CD4-positive, alpha-beta T cell treated with Interleukin-6 for 4 hours (primary cell): ENCODE measurements at places on chromosomes 7 and 10.

DNA sequence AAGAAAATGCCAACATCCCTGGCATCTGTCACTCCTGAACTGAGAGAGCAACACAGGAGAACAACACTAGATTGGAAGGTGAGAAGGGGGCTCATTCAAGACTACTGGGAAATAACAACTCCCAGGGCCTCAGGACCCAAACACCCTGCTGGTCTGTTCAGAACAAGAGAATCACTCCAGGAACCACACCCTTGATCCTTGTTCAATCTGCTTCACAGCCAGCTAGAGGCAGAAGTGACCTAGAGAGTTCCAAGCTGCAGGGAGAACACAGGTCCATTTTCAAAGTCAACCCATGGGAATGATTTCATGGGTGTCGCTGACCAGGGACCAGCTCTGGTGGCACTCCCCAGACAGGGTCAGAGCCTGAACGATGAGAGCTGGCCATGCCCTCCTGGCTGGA, 42.3 kb downstream of the LRRC20 start:
- no peak for DNase-seq

DNA sequence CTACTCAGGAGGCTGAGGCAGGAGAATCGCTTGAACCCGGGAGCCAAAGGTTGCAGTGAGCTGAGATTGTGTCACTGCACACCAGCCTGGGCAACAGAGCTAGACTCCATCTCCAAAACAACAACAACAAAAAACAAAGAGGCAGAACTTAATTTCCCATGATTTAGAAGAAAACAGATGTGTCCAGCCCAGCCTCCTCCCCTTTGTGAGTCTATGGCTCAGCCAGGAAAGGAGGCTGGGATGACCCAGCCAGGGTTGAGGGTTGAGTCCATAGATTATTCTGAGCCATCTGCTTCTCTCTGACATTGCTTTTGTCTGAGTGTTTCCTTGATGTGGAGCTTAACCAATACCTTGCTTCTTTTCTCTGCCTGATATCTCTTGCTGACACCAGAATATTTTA, 994.1 kb downstream of the TYW1 start:
- no peak for DNase-seq

DNA sequence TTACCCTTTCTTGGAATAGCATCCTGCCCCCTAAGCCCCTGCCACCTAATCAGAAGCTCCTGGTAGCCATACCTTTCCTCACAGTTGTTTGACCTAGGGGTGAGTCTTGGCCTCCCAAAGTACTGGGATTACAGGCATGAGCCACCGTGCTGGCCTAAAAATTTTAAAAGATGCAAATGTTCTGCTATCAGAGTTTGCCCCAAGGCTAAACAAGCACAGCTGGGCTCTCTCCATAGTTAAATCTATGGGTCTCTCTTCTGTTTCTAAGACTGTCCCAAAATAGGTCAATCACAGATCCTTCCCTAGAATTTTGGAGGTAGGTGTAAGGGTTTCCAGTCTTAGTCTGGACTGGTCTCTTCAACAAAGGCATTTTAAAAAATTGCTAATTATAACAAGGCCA, 12.9 kb upstream of the UBN2 start:
- no peak for DNase-seq

GRCh38 chr10:37860494-37861190, 3.2 kb upstream of the ZNF248 start:
- DNase-seq: no peak

- peak; percentile 25 for DNase-seq
Observed at GRCh38 chr10:112307358-112308124, 24.3 kb downstream of the TECTB start.

DNA sequence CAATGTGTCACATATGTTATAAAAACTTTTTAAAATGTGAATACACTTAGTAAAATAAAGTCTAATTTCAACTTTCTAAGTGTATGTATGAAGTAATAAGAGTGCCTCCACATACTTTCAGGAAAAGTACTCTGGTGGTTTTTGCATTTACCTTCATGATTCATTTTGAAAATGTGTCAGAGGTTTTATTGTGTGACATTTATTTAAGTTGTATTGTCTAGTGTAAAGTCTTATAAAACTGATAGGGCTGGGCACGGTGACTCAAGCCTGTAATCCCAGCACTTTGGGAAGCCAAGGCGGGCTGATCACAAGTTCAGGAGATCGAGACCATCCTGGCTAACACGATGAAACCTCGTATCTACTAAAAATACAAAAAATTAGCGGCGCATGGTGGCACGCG, 226.5 kb downstream of the ITGB1 start:
- no peak for DNase-seq

GRCh38 chr7:100965723-100966541, 3.4 kb upstream of the MUC12 start:
- DNase-seq: peak; percentile 71

- DNase-seq: no peak
Observed at GRCh38 chr10:123297175-123297574, 143.0 kb downstream of the BUB3 start.

DNA sequence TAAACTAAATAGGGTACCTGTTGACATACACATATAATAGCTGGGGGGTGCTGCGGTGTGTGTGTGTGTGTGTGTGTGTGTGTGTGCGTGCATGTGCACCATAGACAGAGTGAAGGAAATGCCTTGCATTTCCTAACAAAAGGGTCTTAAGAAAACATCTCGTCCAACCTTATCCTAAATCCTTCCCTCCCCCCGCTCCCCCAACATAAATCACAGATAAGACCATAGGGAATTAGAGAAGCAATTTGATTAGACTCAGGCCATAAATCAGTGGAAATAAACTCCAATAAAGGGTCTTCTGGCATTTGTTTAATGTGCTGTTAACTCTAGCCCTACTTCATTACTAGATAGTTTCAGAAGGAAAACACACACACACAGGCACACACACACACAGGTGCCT, 148.5 kb downstream of the PPP1R17 start:
- no peak for DNase-seq

GRCh38 chr10:123241391-123242141, 87.4 kb downstream of the BUB3 start:
- DNase-seq: peak; percentile 59
